Iris pigment epithelial cell (primary cell): ENCODE measurements at places on chromosomes 6 and 20.

- DNase-seq: no peak
These were observed 53.7 kb downstream of the NUDT3 start for GRCh38 chr6:34338811-34339210.

DNA sequence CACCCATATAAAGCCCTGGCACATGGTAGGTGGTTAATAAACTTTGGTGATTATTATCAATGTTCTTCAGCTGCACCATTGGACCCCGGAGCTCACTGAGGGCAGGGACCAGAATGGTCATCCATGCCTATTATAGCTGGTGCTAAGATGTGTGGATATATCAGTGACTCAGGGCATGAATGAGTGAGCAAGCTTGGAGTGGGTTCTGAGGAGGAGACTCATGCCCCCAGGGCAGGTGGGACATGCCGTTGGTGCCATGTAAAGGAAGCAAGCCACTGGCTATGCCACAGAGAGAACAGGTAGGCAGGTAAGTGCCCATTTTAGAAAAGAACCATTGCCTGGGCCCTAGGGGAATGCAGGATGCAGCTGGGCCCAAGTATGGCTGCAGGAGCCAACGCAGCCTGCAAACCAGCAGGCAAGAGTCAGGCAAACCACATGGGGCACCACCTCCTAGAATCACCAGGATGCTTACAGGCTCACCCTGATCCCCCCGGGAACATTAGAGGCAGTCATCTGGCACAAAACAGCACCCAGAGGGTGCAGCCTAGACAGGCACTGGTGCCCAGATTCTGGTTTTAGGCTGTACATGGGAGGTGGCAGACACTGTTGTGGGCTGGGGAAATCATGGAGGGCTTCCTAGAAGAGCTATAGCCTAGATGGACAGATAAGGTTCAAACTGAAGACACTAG lies 23.5 kb downstream of the PLAGL2 start:
- no peak for DNase-seq

DNA sequence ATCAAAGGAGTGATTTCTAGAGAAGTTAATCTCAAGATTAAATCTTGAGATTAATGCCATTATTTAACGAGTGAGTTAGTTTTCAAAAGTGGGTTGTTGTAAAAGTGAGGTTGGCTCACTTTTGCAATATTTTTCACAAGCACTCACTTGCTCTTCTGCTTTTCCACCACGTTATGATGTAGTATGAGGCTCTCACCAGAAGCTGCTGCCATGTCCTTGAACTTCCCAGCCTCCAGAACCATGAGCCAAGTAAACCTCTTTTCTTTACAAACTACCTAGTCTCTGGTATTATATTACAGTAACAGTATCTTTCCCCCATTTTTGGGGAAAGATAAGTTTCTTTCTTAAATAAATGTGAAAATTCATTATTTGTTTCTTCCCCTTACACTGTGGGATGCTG lies 227.6 kb upstream of the ZFP64 start:
- no peak for DNase-seq

DNA sequence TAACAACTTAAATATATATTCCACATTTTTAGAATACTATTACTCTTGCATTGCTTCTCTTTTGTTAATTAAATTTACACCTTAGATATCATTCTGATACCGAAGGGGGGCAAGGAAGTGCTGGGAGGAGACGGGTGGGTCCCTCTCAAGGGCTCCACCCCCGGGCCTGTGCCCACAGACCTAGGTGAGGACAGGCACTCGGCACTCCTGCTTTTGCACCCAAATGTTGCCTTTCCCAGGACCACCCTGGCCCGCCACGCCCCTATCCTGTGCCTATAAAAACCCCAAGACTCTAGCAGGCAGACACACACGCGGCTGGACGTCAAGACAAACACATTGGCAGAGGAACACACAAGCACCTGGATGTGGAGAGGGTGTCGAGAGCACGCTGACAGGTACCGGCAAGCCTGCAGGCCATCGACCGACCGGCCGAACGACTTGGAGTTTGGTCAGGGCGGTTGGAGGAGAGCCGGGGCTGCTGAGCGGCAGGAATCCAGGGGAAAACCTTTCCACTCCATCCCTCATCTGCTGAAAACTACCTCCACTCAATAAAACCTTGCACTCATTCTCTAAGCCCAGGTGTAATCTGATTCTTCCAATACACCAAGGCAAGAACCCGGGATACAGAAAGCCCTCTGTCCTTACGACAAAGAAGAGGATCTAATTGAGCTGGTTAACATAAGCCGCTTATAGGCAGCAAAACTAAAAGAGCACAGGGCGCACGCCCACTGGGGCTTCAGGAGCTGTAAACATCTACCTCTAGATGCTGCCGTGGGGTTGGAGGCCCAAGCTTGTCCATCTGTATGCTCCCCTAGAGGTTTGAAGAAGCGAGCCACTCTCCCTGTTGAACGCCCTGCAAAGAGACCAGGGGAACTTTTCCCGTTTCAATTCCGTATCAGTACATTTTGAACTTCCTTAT lies 197.4 kb upstream of the PRSS16 start:
- DNase-seq: no peak

DNA sequence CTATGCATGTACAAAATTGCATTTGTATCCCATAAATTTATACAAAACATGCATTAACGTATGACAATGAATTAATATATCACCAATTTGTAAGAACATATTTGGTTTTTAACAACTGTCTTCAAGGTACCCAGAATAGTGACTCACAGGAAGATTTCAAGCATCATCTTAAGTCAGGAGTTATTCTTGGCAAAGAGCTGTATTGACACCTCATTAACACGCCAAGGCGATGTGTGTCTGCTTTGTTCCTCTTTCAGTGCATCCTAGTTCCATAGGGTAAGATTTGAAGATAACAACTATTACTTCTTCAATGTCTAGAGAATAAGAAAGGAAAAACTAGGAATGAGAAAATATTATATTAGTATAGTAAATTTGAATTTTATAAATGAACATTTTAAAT lies 35.8 kb upstream of the TPD52L1 start:
- no peak for DNase-seq

GRCh38 chr6:78062993-78063392 lies 410.2 kb downstream of the MEI4 start:
- no peak for DNase-seq

- peak; percentile 11 for DNase-seq
These were observed 181.1 kb downstream of the RPS12 start for GRCh38 chr6:132995432-132995831.

DNA sequence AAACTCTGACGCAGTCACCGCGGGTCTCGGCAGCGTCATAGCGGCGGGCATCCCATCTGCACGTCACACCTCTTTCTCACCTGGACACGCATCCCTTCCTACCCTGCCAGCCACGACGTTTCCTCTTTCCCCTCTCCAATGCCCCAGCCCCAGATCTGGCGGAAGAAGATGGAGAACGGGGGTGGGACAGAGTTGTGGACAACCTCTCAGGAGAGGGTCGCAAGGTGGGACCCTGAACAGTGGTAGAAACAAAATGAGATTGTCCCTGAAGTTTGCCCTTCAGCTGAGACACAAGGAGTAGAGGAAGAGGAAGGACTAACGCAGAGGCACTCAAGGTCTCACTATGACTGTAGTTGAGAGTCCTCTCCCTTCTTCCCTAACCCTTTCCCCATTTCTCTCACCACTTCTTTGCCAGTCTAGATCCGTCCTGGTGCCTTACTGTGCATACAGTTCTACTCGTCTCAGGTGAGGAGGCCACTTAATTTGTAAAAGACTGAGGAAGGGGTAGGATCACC lies 562 bp downstream of the TRIM39 start:
- DNase-seq: no peak

- DNase-seq: peak; percentile 43
These were observed 119.1 kb upstream of the ADGRF1 start for GRCh38 chr6:47161176-47161687.

- no peak for DNase-seq
These were observed 14.3 kb downstream of the ZBTB2 start for GRCh38 chr6:151377095-151377494.

DNA sequence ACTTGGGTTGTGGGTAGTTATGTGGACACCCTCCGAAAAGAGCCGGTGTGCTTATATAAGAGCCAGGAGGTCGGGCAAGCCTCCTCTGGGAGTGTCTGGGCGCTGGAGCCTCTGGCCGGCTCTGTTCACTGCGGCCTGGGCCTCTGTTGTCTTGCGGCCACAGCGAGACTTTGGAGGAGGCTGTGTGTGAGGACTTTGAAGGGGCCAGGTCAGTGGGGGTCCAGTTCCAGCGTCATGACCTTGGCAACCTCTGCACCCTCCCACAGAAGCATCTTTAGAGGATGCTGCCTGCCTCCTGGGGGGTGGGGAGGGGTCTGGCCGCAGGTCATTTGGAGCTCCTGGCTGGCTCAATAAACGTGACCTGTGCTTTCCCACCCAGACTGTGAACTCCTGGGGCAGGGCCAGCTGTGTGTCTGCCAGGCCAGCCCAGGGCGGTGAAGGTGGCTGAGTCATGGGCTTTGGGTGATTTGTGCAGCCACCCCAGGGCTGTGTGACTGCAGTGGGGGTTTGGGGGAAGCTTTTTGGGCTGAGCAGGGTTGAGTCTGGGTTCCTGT lies 1.2 kb downstream of the TCEA2 start:
- peak; percentile 49 for DNase-seq

- DNase-seq: peak; percentile 56
These were observed 57.2 kb upstream of the IRAK1BP1 start for GRCh38 chr6:78810146-78810545.

DNA sequence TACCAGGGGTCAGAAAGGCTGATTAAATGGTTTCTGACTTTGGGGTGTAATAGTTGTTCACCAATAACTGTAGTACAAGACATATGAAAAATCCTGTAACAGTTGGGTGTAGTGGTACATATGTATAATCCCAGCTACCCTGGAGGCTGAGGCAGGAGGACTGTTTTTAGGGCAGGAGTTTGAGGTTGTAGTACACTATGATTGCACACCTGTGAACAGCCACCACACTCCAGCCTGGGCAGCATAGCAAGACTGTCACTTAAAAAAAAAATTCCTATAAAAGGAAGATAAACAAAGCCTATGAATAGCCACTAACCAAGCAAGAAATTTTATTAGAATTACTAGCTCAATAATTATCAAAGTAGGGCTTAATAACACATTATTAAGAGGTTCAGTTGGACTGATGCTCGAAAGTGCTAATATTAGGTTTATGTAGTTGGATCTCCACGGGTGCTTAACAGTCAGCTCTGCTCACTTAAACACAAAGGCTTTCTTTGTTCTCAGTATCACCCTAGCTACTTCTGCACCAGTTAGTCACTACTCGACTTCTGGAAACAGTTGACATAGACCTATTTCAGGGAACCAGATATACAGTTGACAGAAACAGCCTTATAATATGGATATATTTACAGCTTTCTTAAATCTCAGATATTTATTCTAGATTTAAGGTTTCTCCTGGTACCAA lies 113.0 kb downstream of the MTFR2 start:
- peak; percentile 22 for DNase-seq

DNA sequence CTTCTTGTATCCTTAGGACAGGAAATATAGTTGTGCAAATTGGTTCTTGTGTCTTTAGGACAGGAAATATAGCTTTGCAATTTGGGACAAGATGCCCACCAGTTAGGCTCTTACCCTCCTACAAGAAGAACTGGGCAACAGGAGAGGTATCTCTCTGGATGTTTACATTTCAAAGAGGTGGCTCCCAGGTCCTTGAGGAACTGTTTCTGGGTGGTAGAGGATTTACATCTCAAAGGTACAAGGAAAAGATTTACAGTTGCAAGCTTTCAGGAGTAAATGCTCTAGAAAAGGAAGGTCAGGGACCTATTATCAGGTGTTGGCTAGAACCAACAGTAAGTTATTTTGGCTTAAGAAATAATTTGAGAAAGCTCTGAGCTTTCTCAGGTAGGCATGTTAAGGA lies 19.2 kb downstream of the RNF182 start:
- no peak for DNase-seq

DNA sequence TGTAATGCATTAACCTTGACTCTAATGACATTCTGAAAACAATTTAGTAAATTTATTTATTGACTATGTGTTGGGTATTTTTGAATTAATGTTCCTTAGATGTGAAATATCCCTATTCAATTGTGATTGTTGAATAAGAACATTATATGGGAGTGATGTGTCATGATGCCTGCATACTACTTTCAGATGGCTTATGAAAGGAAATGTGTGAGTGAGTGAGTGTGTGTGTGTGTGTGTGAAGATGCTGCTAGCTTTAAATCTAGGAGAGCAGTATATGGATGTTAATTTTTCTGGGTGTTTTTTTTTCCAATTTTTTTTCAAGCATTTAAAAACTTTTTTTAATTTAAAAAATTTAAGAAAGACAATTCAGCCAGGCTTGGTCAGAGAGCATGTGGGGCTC lies 32.5 kb upstream of the NT5E start:
- DNase-seq: peak; percentile 45

DNA sequence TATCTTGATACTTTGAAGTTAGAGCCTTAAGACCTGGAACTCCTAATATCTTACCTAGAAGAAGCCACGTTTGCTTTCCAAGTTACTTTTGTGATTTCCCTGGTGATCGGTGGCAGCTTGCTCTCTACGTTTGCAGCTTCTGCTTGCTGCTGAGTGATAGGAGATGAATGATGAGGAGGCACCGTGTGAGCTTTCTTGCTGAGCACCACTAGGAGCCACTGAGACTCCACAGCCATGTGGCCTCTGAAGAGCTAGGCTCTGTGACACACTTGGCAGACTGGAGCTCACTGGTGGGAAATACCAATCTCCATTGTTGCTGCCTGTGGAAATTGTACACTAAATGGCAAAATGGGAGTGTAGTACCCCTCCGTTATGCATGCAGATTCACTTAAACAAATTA lies 161.8 kb downstream of the IBTK start:
- DNase-seq: no peak

- DNase-seq: no peak
These were observed 5.7 kb downstream of the HBS1L start for GRCh38 chr6:135048915-135049314.
